ENCODE measurements at places on chromosomes 3 and 15.

GRCh38 chr3:22969276-22969675, 233.9 kb upstream of the UBE2E2 start:
- no peak for DNase-seq

DNA sequence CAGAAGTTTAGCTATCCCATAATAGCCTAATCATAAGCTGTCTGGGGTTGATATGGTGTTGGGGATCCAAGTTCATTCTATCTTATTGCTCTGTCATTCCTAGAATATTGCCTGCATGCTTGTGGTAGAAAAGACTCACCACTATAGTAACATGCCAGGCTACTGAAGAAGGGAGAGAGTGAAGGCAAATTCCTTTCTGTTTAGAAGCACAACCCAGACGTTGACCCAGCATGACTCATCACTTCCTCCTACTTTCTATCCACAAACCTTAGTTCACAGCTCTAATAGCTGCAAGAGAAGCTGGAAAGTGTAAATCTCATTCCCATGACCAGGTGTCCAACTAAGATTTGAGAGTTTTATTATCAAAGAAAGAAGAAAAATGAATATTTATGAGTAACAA, 57.8 kb upstream of the NMD3 start:
- peak; percentile 53 for DNase-seq

DNA sequence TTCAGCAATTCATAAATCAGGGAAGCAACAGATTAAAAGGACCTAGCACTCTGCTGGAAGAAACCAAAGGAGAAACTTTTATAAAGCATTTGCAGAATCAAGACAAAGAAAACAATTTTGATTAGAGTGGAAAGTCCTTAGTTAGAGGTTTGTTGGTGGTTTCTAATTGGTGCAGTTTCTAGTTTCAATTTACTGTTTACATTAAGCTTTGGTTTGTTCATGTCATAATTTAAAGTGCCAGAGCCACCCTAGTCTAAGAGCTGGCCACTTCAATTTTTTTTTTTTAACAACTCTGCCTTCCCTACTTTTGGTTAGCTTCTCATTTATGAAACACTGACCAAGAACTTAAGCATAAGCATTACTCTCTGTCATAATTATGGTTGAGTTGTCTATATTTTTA, 1428.2 kb upstream of the GBE1 start:
- no peak for DNase-seq

GRCh38 chr15:77904901-77905300, 172.6 kb downstream of the TBC1D2B start:
- no peak for DNase-seq

DNA sequence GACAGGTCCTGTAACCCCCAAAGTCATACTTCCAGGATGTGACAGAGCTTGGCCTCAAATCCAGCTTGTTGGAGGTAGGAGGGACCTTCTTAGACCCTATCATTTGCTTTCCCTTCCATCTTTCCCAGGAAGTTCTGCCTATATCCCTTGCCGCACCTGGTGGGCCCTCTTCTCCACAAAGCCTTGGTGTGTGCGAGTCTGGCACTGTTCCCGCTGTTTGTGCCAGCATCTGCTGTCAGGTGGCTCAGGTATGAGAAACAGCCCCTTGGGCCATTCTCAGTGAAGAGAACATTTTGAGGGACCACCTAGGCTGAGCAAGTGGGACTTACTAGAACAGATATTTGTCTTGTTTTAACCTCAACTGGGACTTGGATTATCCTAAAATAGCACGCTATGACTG, 1.3 kb downstream of the IL17RE start:
- DNase-seq, result no peak

- DNase-seq, result peak; percentile 19
Measured at GRCh38 chr3:191372122-191372521, 41.8 kb upstream of the UTS2B start.

DNA sequence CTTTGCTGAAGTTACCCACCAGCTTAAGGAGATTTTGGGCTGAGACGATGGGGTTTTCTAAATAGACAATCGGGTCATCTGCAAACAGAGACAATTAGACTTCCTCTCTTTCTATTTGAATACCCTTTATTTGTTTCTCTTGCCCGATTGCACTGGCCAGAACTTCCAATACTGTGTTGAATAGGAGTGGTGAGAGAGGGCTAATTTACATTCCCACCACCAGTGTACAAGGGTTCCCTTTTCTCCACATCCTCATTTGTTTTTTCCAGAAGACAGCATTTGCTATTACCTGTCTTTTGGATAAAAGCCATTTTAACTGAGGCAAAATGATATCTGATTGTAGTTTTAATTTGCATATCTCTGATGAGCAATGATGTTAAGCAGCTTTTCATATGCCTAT, 329.9 kb upstream of the TPRG1 start:
- no peak for DNase-seq

DNA sequence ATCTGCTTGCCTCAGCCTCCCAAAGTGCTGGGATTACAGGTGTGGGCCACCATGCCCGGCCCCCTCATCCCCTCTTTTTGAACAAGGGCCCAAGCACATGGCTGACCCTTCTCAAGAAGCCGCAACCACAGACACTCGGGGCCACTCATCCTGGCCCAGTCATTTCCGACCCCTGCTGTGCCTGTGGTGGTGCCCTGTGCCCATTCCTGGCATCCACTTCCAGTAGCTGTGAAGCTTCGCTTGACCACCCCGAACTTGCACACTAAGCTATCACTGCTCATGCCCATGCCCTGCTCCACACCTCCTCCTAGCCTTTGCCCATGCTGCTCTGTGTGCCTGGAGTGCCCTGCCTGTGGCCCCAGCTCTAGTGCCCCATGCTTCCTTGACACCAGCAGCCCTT, 8.3 kb downstream of the TMEM44 start:
- no peak for DNase-seq

Measured in hematopoietic multipotent progenitor cell treated with erythropoietin and hydrocortisone succinate and interleukin-3 and kit ligand, for 4 days (in vitro differentiated cells).